Stimulated activated CD8-positive, alpha-beta memory T cell treated with anti-CD3 and anti-CD28 coated beads, Interleukin-4, amount 100 ng/mL, for 48 hours (primary cell): ENCODE measurements at places on chromosomes 3 and 15.

- no peak for DNase-seq
These were observed 539.1 kb downstream of the UNC13C start for GRCh38 chr15:54517366-54517765.

DNA sequence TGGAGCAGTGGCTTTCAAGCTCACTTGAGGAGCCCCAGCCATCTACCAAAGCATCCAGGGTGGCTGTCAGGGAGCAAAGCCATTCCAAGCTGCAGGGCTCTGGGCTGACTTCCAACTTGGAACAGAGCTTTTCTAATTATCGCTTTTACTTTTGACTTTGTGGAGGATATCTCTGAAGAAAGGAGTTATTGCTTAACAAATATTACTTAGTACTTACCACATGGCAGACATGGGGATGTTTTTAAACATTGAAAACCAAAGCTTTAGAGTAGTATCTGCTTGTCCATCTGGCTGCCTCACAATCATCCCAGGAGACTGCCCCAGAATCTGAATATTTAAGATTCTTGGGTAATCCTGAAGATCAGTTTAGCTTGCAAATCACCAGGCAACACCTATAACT, 8.9 kb downstream of the TAGLN3 start:
- DNase-seq, result no peak

DNA sequence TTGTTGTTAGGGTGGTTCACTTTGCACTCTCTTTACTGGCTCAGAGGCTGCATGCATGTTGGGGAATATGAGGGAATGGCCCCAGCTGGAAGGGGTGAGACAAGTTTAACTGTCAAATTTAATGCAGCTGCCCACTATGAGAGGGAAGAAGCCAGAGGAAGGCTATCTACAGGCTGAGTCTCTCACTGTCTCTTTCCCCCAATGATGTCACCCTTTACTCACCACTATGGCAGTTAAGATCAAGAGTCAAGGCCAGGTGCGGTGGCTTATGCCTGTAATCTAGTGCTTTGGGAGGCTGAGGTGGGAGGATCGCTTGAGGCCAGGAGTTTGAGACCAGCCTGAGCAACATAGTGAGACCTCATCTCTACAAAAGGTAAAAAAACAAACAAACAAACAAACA, 12.2 kb upstream of the RBMS3 start:
- DNase-seq, result no peak

GRCh38 chr15:81725590-81725989, 320.2 kb downstream of the MEX3B start:
- no peak for DNase-seq

DNA sequence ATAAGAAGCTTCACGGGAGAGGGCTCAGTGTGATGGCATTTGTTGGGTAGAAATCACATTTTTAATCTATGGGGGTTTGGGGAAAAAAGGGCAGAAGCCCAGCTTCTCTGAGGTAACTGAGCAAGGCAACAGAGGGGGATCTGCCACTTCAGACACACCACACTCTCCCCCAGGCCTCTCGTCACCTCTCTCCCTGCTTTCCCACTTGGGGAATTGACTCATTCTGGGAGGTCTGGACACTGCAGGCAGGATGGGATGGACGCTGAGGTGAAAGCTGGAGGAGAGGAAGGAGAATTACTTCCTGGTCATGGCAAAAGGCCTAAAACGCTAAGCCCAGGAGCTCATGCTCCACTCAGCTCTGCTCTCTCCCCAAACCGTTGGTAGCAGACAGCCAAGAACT, 33.2 kb downstream of the MYO5C start:
- no peak for DNase-seq

DNA sequence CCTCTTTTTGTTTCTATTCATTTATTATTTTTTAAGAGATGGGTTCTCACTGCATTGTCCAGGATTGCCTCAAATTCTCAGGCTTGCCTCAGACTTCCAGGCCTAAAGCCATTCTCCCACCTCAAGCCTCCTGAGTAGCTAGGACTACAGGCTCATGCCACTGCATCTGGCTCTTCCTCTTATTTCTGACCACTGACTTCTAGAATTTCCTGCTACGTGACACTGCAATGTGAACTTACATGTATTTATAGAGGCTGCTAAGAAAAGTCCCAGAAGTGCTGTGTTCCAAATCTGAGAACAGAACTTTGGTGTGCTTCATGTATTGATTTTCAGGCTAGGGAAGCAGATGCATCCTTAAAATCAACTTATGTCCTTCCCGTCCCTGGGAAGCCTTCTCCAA, 407.4 kb downstream of the RSL24D1 start:
- no peak for DNase-seq

GRCh38 chr15:27091270-27091940, 120.4 kb downstream of the GABRG3 start:
- no peak for DNase-seq
